ENCODE measurements at places on chromosomes 6 and 20. TPM values are rescaled to one million over a fixed set of nuclear protein-coding genes. Genes with fewer than 3 reads are reported as not detected.
A peak's percentile ranks its signal among the peaks of the same experiment; 100 is the strongest.

- no peak overlapping the region for H3K4me3 ChIP-seq
- H3K36me3 ChIP-seq, result no peaks in the 10 kb centered on the region
- H3K27ac ChIP-seq, result no peak overlapping the region
- no peaks in the 10 kb centered on the region for H3K27me3 ChIP-seq
- no peak for DNase-seq
Observed at GRCh38 chr6:69593706-69594105, 203.1 kb downstream of the LMBRD1 start.

The WFDC2 gene
- total RNA-seq, result not detected

DNA sequence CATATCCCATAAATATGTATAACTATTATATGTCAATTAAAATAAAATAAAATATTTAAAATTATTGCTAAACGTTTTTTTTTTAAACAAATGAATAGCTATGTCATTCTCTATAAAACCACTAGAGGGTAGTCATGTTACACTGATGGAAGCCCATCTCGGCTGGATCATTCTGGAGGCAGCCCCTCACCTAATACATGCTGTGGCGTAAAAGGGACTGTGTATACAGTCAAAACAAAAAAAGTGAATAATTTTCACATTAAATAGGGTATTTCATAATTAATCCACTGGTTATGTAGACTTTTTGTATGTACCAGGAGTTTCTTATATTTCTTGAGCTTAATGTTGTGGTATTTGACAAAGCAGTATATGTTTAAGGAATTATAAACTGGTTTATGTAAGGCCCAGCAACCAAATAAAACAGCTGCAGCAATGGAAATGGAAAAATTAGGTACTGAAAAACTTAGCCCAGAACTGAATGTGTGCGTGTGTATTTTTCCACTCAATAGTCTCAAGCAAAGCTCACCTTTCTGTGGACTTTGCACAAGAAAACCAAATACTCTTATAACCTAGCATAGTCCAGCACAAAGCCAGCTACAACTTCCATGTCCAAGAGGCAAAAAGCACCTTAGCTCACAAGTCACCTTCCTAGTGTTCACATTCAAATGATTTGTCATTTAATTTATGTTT is 81.7 kb downstream of the COL9A1 start:
- H3K4me1 ChIP-seq, result no peaks in the 10 kb centered on the region
- H3K27ac ChIP-seq, result no peak overlapping the region
- peaks cover 12% of the 10 kb centered on the region for H3K27me3 ChIP-seq
- no peak overlapping the region for H3K4me3 ChIP-seq
- H3K36me3 ChIP-seq, result no peaks in the 10 kb centered on the region

The GJA1 gene
- total RNA-seq, result 248 TPM

DNA sequence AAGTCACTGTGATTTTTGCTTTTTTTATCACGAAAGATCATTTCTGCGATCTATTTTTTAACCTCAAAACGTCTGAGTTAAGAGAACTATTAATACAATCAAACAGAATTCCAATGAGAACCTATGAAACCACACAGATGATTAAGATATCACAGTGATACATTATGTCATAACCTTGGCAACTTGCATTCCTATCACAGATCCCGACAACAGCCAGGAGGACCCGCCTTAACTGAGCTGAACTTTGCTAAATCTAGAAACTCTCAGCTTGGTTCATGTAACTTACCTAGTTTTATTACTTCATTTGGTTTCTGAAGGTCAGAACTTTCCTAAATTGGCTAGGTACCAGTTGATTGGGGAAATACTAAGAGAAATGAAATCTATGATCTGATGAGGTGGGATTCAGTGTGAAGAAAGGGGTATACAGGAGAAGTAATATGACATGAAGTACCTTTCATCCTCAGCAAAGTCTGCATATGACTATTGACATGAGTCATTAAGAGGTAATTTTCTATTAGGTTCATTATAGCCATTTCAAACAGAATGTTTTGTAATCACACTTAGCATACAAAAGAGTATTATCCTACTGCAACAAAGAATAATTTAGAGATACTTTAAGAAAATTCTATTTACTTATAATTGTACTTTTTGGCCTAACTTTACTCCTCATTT is 11.2 kb downstream of the LYRM4 start:
- DNase-seq, result no peak
- peaks cover 15% of the 10 kb centered on the region for H3K36me3 ChIP-seq
- no peaks in the 10 kb centered on the region for H3K27me3 ChIP-seq
- H3K4me3 ChIP-seq, result no peak overlapping the region

The GSTA2 gene
- total RNA-seq, result not detected

DNA sequence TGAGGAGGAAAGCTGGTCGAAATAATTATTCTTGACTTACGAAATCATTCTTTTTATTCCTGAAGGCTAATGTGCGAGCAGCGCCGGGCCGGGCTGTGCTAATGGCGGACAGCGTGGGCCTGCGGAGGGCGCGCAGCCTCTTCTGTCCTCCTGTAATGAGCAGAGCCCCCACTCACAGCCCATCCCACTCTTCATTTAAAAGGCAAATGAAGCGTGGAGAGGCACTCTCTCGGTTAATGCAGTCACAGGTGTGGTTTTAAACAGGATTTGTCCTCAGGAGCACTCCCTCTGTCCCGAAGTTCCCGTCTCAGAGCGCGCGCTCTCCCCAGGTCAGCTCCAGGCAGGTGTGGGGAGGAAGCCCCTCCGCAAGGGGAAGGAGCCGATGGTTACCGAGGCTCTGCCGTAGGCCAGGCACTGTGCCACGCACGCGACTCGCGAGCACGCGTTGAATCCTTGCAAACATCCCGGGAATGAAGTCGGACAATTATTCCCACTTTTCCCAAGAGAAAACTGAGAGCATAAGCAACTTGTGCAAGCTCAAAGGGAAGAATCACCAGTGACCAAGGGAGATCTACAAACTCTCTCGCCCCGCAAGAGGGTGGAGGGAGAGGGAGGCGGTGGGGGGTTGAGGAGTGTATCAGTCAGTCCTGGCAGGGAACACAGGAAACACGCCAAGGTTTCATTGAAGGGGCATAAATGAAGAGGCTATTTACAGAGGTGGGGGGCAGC is 35.5 kb upstream of the ZFAND3 start:
- H3K4me1 ChIP-seq, result peaks cover 20% of the 10 kb centered on the region
- peaks cover 30% of the 10 kb centered on the region for H3K27me3 ChIP-seq
- H3K36me3 ChIP-seq, result no peaks in the 10 kb centered on the region
- peak overlapping the region; percentile 68 for H3K4me3 ChIP-seq
- peak; percentile 25 for DNase-seq

The PNPLA1 gene
- total RNA-seq, result not detected

The RGS17 gene
- 0.16 TPM for total RNA-seq

GRCh38 chr20:25992146-25992545 is 295.5 kb upstream of the ZNF337 start:
- H3K36me3 ChIP-seq, result no peaks in the 10 kb centered on the region
- peaks cover 4% of the 10 kb centered on the region for H3K4me1 ChIP-seq
- peaks cover 22% of the 10 kb centered on the region for H3K27me3 ChIP-seq
- DNase-seq, result no peak
- no peak overlapping the region for H3K27ac ChIP-seq

The TUBE1 gene
- total RNA-seq, result 28.5 TPM

The RGS19 gene
- total RNA-seq, result 6.1 TPM

DNA sequence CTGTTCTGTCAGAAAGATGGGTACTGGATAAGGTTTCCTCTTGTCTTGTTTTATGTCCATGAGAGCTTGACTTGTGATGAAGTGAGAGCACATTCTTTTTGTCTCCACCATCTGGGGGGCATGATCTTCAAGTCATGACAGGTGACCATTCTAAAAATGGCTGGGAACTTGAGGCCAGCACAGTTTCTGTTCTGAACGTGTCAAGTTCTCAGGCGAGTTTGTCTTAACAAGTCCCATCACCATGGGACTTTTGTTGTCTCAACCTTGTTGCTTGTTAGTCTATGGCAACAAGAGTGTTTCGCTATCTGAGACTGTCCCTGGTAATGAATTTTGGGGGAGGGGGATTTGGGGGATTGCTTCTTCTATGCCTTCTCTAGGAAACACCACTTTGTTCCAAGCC is 25.6 kb upstream of the ENPP4 start:
- DNase-seq, result no peak
- H3K4me3 ChIP-seq, result no peak overlapping the region
- H3K36me3 ChIP-seq, result no peaks in the 10 kb centered on the region

DNA sequence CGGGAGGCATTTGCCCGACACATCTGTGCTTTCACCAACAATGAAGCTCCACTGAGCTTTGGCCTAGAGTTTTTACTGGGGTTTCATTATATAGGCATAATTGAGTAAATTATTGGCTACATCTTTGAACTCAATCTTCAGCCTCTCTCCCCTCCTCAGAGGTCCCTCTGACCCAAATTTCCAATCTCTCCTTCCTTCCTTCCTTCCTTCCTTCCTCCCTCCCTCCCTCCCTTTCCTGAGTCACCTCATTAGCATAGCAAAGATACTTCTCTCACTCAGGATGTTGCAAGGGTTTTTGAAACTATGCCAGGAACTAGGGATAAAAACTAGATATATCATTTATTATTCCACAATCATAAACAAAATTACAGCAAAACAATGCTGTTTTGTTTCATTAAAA is 238.2 kb upstream of the PRND start:
- peaks cover 9% of the 10 kb centered on the region for H3K27me3 ChIP-seq
- DNase-seq, result no peak
- no peaks in the 10 kb centered on the region for H3K4me1 ChIP-seq
- H3K4me3 ChIP-seq, result no peak overlapping the region
- no peaks in the 10 kb centered on the region for H3K36me3 ChIP-seq

DNA sequence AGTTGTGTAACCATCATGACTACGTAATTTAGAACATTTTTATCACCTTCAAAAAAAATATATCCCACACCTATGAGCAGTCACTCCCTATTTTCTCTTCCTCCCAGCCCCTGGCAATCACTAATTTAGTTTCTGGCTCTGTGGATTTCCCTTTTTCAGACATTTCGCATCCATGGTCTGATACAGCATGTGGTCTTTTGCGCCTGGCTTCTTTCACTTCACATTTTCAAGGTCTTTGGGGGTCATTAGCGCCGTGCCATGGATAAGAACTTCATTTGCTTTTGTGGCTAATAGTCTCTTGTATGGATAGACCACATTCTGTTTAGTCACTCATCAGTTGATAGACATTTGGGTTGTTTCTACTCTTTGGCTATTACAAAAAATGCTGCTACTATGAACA is 44.9 kb upstream of the DUSP22 start:
- no peak overlapping the region for H3K27ac ChIP-seq
- no peaks in the 10 kb centered on the region for H3K4me1 ChIP-seq
- DNase-seq, result no peak
- no peak overlapping the region for H3K4me3 ChIP-seq
- H3K36me3 ChIP-seq, result no peaks in the 10 kb centered on the region
- H3K27me3 ChIP-seq, result peaks cover 44% of the 10 kb centered on the region

DNA sequence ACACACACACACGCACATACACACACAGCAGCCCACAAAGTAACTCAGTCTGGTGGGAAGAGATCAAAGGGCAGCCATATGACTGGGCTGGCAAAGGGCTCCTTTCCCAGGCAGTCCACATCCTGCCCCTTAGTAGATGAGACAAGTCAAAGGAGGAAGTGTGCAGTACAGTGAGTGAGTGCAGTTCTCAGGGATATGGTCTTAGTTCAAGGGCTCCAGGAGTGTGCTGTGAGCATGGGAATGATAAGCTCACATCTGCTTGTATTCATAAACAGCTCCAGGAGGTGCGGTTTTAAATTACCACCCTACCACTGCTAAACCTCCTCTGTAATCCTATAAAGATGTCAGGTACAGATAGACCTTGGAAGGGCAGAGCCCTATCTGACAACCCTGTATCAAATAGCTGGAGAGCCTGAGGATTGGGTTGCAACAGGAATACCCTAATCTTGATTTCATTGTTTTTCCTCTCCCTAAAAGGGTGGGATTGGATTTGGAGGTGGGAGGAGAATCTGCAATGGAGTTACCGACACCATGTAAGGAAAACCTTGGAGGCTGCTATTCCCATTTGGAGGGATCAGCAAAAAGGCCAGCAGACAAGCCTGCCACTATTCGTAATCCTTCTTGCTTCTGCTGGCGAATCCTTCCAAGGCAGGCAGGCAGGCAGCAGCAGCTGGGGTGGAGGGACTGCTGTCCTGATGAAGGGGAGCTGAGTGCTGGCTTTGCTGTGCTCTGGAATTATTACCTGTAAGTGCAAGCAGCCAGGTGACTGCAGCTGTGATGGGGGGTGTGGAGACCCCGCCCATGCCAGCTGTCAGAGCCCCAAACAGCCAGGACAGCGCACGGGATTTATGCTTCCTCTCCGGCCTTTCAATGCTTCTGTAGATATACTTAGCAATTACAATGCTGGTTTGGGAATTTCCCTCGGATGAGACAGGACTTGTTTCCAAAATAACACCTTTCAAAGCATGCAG is 342.7 kb downstream of the PRL start:
- H3K27me3 ChIP-seq, result no peaks in the 10 kb centered on the region
- peaks cover 32% of the 10 kb centered on the region for H3K4me1 ChIP-seq
- H3K36me3 ChIP-seq, result no peaks in the 10 kb centered on the region
- peak overlapping the region; percentile 52 for H3K27ac ChIP-seq

GRCh38 chr6:64330694-64331307 is 695.2 kb downstream of the PHF3 start:
- DNase-seq, result peak; percentile 58
- H3K36me3 ChIP-seq, result no peaks in the 10 kb centered on the region
- H3K4me3 ChIP-seq, result no peak overlapping the region
- no peaks in the 10 kb centered on the region for H3K4me1 ChIP-seq
- H3K27me3 ChIP-seq, result no peaks in the 10 kb centered on the region

The ABT1 gene
- 8.3 TPM for total RNA-seq

The HLA-DQB2 gene
- 1.9 TPM for total RNA-seq

Data from left ventricle myocardium inferior (tissue), 1 donor.